ENCODE measurements at places on chromosomes 2 and 18.

GRCh38 chr2:206642075-206643025, at the start of gene FAM237A:
Gene FAM237A (plus strand): TSS chr2:206642487. CDS start chr2:206644237, 1,750 bp downstream.
- DNase-seq: no peak

GRCh38 chr18:9726175-9726574, 18.1 kb downstream of the RAB31 start:
- no peak for DNase-seq

GRCh38 chr2:146916914-146917313, 927.9 kb upstream of the ACVR2A start:
- no peak for DNase-seq

GRCh38 chr18:50653402-50654093, 93.7 kb downstream of the MAPK4 start:
- DNase-seq: no peak

DNA sequence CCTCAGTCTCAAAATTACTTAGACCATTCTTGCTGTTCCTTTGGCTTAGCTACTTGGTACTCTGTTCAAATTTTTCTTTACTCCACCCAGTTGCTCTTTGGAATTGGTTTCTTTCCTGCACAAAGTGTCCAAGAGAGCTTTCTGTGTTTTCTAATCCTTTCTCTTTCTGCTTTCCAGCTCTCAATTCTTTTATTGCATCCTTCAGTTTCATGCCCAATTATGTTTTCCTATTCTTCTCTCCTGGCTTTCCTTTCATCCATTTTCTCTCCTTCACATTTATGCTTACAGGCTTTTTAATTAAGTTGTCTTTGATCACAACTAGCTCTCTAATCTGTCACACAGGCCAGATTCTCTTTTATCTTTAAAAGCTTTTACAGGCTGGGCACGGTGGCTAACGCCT, 38.2 kb downstream of the UBR3 start:
- no peak for DNase-seq

- DNase-seq: peak; percentile 73
These were observed 81.9 kb downstream of the CLIP4 start for GRCh38 chr2:29196792-29197788.

DNA sequence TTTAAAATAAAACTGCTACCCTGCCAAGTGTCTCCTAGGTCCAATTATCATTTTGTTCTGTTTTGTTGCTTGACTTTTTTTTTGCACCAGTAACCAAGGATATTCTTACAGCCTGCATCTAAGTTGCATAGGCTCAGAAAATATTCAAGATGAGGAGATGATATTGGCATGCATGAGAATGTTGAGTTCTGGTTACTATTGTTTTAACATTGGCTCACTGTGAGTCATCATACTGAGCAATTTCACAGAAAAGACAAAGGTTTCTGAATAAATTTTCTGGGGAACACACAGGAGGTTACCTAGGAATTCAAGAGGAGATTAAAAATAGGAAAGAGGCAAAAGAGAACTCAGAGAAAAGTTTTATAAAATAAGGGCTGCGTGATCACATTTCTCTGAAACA, 84.8 kb upstream of the POU3F3 start:
- DNase-seq: no peak

DNA sequence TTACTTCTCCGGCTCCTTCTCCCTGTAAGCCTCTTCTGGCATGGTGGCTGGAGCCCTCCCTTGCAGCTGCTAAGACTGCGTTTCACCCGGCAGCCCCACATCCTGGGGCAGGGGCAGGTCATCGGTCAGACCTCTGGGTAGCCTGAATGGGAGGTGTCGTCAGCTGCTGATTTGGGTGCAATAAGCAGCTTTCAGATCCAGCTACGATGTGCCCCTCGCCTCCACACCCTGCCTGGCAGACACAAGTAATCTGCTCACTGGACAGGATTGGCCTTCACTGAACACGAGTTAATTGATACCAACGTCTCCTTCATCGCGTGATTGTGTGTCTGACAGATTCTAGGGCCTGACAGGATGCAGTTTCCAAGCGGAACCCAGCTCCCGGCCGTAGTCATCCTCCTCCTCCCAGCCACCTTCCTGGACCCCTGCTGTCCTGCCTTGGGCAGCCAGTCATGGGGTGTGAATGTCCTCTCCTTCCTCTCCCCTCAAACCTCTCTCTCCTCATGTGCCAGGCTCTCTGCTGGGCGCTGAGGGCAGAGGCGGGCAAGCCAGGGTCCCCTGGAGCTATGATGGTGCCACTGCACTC, 18.9 kb upstream of the PDIA6 start:
- no peak for DNase-seq

- DNase-seq: no peak
These were observed 46.1 kb downstream of the NABP1 start for GRCh38 chr2:191724015-191724414.

DNA sequence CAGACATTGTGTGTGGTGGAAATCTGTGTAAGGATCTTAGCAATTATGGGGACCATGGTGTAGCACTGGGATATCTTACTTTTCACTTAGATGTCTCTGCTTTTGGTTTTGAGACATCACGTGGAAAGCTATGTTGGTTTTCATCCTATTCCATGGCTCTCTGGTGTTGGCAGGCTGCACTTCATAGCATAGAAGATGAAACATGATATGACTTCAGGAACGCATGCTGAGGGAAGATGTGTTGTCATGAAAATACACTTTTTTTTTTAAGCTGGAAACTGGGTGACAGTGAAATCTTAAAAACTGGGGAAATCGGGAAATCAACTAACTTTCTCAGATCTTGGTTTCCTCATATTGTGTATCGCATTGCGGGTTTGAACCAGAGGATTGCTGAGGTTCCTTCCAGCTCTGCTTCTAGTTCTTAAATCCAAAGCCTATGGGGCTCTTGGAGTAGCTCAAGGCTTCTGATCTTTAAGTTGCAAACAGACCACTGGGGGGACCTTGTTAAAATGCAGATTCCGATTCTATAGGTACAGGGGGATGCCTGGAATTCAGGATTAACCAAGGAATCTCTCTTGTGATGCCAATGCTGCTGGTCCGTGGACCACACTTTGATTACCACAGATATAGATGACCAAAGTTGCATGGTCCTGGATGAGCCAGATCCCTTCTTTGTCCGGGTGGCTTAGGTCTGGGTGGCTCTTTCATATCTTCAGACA, 160.7 kb downstream of the SH3RF3 start:
- no peak for DNase-seq

DNA sequence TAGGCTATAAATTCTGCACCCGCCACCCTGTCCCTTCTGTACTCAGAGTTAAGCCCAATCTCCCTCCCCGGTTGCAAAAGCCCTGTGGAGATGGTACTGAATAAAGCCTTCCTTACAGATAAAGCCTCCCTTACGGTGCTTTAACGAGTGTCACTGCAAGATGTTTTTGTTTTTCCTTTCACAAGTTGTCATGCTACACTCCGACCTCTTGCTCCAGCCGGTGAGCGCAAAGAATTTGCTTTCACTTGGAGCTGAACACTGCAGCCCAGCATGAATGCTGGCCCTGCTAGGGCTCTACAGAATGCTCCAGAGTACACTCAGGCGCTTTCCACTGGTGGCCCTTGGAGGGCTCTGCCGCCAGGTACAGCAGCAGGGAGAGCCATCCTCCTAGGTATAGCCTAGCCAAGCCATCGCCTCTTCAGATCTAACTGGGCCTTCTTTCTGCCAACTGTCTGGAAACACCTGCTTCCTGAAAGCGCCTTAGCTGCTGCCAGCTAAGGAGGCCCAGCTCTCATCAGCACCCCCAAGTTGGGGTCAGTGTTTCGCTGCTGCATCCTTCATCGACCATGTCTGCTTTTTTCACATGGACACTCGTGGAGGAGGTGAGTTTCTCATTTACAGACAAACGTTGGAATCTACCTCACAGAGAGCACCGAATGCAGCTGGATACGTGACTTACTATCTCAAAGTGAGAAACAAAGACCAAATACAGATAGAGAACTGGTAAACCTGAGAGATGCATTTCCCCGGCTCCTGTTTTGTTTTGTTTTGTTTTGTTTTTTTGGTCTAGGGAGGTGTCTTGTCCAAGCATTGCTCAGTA, 13.4 kb upstream of the CREG2 start:
- no peak for DNase-seq

DNA sequence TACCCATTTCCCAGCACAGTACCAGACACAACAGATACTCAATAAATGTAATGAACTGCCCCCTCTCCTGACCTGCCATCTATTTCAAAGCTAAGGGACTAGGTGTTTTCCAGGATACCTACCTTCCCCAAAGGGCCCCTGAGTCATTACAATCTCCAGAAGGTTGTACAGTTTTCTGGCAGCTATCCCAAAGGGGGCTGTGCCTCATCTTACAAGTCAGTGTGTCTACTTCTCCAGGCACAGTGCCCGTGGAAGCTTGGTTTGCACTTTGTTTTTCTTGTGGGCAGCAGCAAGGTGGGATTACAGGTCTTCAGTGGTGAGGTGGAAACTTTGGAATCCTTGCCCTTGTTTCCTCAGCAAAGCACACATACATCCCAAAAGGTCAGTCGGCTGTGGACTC, 62.8 kb upstream of the CYP26B1 start:
- no peak for DNase-seq

GRCh38 chr18:39938676-39939608, 2016.1 kb upstream of the PIK3C3 start:
- no peak for DNase-seq

GRCh38 chr2:78876316-78876688, 149.2 kb upstream of the REG3G start:
- DNase-seq: no peak

DNA sequence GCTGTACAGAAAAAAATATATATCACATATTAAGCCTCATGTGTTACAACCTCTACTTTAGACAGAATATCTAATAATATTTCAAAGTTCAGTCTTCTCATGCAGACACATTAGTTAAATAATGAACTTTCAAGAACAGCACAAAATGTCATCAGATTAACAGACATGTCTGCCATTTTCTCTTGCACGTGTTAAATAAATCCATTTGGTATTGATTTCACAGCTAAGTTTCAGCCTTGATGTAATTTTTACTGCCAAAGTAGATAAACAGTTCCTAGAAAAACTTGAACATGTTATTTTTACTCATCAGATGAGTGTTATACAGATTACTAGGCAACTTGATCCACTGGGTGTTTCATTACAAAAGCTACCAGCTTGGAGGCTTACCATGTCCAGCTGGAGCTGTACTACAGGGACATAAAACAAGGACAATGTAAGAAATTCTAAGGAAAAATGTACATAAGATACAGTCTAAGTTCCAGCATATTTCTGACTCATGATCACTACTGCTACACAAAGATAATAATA, 290.7 kb upstream of the DDX18 start:
- no peak for DNase-seq

DNA sequence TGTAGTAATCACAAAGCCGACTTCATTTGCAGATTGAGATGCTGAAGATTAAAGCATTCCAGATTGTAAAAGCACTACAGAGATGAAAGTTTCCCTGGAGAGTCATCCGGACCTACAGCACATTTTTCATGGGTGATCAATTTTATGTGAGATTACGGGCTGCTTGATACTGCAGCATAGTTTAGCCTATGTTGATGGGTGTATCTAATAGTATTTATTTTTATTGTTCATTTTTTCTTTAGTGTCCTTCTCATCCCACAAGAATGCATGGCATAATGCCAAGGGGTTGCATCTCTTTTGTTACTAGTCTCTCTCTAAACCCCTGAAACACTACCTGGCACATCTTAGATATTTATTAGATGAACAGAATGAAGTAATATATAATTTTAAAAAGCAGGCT, 240.4 kb downstream of the MBD2 start:
- no peak for DNase-seq

DNA sequence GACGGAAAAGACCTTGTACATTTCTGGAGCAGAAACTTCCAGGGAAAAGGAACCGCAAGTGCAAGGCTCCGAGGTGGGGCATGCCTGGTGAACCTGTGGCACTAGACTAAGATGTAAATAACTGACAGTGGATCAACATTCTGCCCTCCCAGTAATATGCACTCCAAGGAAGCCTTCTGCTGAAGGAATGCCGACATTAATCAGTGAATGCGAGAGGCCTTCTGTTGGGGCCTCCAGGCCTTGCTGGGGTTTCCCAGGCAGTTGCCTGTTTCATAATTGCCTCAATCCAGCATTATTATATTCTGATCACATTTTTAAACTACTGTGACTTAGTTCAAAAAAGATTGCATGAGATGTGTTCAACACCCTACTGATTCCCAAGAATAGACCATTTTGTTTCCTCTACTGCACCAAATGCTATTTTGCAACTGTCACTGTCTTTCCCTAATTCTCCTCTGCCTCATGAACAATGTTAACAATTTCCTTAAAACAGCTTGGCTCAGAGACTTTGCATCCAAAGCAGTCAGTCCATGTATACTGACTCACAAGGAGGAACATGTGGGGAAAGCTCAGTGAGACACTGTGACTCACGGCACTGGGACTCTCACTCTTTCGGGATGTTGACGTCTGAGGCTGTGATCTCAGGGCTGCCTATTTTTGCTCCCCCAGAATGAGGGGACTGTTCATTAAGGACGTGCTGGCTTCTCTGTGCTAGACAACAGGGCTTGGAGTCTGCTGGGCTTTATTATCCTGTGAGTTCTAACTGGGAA, 10.5 kb upstream of the DSG2 start:
- no peak for DNase-seq

DNA sequence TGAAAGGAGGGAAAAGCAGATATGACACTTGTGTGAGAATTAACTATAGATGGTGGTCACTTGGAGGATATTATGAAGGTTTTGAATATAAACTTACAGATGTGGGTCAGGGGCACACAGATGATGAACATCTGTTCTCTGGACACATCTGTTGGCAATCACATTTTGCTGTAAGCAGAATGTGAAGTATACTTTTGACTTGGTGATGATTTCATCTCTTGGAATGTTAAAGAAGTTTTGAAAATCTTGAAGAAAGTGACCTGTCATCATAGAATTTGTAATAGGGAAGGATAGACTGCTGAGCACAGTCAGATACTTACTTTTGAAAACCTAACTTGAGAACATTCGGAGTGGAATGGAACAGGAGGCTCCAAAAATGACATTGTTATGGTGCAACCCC, 40.2 kb downstream of the PIKFYVE start:
- DNase-seq: no peak

- DNase-seq: no peak
These were observed 6.8 kb upstream of the GREB1 start for GRCh38 chr2:11527001-11527400.

GRCh38 chr18:3995476-3996102, 459.5 kb downstream of the DLGAP1 start:
- peak; percentile 33 for DNase-seq

DNA sequence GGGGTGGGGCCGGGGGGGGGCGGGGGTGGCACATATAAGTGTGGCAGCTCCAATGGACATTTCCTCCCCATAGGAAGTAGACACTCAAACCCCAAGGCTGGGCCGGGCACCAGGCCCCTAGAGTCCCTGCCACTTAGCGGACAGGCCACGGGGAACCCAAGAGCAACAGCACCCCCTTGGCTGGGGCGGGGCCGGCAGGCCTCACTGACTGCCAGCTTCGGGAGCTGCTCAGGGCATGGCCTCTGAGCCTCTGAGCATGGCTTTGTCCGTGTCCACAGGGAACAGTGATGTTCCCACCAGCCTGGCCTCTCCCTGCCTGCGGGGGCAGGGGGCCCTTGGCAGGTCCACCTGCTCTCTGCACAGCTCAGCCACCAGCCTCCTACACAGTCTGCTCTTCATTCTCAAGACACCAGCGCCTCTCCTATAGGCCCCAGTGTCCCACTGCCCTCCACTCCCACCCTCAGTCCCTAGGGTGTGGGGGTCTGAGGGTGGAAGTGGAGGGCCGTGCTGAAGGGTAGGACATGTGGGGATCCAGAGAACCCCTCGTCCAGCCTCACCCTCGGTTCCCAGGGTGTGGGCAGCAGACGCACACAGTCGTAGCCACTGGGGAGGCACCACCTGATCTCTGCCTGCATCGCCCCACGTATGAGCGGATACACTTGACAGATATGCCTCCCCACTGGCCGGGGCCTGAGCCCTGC, 106.7 kb downstream of the FAM210A start:
- no peak for DNase-seq
